ENCODE measurements at places on chromosomes 1 and 21.

GRCh38 chr21:44713130-44713529, 1.8 kb upstream of the TSPEAR start:
- DNase-seq = no peak

GRCh38 chr1:218674280-218674773, 329.2 kb downstream of the TGFB2 start:
- DNase-seq = no peak

DNA sequence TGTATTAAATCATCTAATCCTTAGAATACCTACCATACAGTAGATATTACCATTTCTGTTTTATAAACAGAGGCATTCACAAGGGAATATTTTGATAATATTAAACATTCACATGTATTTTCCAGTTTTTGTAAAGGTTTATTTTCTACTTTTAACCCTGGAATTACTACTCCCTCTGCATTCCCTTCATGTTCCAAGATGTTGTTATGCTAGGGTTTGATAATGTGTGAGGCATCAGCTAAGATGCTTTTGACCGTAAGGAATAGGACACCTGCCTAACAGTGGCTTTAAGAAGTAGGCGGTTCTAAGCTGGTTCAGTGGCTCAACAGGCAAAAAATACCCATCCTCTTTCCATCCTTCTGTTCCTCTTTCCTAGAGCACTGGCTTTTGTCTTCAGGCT, 131.9 kb upstream of the USP24 start:
- DNase-seq = no peak

- peak; percentile 53 for DNase-seq
Measured at GRCh38 chr1:32963746-32964460, 706 bp downstream of the RNF19B start.

DNA sequence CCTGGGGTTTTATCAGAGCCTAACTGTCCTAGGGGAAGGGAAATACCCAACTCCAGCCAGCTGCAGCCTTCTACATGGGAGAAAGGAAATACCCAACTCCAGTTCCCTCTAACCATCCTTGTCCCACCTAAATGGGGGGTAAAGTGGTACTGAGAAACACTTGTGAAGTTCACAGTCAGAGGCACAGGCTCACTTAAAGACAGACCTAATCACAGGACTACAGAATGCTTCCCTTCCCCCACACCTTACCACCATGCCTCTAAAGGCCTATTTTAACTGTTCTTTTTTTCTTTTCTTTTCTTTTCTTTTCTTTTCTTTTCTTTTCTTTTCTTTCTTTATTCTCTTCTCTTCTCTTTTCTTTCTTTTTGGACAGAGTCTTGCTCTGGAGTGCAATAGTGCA, 324.6 kb downstream of the SPATA17 start:
- DNase-seq = no peak

- DNase-seq = no peak
Measured at GRCh38 chr1:65817891-65818290, 25.2 kb downstream of the PDE4B start.

DNA sequence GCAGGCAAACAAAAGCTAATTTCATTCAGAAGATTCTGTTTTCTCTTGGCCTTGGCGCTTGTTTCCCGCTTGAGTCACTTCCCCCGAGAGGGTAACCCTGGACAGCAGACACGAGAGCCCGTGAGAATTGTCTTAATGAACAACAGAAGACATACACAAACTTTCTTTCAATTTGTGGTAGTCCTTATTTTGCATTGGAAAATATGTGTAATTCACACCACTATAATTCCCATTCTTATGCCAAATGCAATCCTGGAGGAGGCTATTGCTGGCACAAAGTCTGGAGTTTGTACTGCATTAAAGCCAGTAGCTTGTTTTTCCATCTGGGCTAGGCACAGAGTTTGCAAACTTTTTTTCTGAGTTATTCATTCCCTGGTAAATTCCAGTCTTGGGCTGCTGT, 109.8 kb upstream of the IVNS1ABP start:
- DNase-seq = no peak

DNA sequence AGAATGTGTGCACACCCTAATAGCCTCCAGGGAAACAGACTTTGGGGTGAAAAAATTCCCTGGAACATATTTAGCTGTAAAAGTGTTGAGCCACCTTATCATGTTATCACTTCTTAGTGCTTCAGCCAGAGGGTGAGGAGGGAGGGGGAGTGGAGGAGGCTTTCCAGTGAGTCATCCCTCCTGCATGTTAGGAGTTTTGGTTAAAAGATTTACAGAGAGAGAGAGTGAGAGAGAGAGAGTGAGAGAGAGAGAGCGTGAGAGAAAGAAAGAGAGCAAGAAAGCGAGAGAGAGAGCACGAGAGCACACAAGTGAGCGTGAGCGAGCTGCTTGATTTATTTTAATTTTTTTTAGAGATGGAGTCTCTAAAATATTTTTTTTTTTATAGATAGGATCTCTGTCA, 13.5 kb upstream of the CACNA1E start:
- no peak for DNase-seq

GRCh38 chr1:23397908-23398307, 26.6 kb downstream of the TCEA3 start:
- DNase-seq = no peak

GRCh38 chr21:31213787-31214186, 130.3 kb downstream of the TIAM1 start:
- no peak for DNase-seq

DNA sequence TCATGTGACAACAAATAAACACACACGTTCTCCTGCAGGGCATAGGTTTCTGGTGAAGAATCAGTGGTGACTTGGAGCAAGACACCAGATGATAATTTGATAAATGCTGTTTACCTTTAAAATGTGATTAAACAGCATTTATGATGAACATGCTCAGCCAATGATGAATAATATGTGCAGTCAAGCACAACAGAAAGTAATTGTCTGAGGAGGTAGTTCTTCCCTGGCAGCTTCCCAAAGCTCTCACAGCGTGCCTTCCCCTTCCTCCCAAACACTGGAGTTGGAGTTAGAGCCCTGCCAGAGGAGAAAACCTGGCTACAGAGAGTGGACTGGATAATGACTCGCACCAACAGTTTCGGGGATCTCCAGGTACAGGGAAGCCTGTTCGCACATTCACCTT, 463.5 kb downstream of the SMYD3 start:
- DNase-seq = no peak

GRCh38 chr1:100622506-100622905, 84.6 kb downstream of the GPR88 start:
- no peak for DNase-seq

GRCh38 chr1:54885807-54886723, 930 bp downstream of the DHCR24 start:
- DNase-seq = no peak

DNA sequence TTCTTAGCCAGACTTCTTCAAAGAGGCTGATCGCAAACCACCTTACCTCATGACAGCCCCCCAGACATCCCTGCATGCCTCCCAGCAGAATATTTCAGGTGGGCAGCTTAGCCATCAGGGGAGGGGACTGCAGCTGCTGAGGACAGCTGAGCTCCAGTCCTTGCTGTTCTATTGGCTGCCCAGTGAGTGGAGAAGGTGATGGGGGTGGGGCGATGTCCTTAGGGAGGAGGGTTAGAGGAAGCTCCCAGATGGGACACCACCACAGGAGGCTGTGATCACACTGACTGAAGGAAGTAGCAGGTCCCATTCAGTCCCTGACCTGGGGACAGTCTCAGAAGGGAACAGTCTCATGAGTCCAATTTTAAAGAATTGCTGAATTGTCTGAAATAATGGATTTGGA, 38.3 kb downstream of the GJA5 start:
- DNase-seq = no peak

DNA sequence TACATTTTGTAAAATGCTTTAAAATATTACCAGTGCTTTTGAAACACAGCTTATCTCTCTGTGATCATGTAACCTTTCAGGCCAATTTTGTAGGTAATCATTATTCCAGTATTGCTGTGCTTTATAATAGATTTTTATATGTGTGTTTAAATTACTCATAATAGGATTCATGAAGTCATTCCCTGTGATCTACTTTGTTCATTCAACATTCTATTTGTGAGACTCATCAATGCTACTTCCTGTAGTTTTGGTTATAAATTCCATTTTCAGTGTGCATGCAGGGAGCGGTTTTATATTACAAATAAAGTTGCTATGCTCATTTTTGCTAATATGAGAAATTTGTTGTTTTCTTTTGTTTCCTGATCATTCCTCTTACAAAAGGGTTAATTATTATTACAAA, 4.1 kb upstream of the OR2M5 start:
- no peak for DNase-seq

DNA sequence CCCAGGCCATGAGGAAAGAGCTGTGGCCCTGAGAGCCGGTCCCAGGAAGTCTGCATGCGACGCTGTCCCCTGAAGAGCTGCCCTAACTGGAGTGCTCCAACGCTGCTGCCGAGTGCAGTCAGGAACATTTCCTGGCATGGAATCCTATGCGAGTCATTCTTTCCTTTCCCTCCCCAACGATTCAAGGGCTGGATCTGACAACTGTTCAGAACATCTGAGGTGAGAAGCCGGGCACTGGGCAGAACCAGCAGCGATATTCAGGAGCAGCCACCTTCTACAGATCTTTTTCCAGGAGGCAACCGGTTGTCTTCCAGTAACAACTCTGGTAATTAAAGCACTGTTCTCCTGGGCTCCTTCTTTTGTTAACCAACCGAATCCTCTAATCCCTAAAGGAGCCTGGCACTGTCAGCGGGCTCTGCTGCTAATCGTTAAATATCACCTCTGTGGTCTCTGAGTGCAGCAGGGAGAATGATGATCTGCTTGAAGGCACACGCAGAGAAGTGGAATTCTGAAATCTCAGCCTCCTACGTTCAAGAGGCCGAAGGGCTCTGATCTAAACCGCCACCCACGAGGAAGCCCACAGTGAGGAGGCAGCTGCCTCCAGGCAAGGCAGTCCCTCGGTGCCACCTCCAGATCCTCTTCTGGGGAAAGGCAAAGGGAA, 55.8 kb downstream of the SLC45A1 start:
- DNase-seq = no peak

GRCh38 chr21:15061747-15062605, 2.8 kb downstream of the NRIP1 start:
- DNase-seq = no peak

DNA sequence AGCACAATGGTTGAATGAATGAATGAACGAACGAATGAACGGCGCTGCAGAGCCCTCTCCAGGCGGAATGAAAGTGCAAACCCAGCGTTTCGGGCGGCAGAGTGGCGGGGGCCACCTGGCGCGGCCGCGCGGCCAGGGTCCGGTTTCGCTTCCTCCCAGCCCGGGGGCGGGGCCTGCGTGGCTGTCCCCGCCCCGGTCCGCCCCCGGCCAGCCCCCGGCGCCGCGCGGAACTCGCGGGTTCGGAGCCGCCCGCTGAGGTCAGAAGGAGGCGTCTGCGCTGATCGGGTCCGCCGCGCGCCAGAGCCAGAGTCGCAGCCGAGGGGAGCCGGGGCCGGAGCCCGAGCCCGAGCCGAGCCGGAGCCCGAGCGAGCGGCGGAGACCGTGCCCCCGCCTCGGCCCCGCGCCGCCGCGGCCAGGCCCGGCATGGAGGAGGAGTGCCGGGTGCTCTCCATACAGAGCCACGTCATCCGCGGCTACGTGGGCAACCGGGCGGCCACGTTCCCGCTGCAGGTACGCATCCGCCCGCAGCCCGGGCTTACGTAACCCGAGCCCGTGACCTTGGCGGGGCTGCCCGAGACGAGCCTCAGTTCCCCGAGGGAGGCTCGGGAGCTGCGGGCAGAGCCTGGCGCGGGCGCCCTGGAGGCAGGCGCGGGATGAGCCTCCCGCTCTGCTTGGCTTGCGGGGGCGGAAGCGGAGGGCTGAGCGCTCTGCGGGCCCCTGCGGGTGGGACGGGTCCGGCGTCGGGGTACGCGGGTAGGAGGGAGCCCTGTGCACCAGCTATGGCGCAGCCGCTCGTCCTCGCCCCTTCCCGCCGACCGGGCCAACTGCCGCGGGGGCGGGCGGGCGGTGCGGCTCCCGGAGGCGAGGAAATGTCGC, at the start of gene PDXK:
PDXK (plus strand) TSS at position 258 of the 876 bp plus-strand sequence; CDS start at position 424, 166 bp downstream.
- DNase-seq = peak; percentile 67

GRCh38 chr1:244211559-244211944, 160.5 kb downstream of the ZBTB18 start:
- DNase-seq = no peak

- no peak for DNase-seq
Measured at GRCh38 chr1:228022571-228023293, 15.9 kb downstream of the WNT3A start.

DNA sequence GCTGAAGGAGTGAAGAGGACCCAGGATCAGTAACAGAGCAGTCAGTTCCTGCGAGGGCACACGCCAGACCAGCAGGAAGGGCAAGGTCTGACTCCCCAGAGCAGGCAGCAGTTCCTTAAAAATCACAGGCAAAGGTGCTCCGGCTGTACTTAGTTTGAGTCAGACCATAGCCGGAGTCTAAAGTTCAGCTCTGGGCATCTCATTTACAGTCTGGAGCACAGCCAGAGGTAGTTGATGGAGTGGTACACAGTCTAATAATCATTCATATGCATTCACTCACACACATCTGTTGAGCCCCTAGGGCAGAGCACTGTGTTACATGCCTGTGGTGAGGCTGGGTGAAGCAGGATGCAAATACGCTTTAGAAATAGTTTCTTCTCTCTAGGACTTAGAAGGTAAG, 7.3 kb upstream of the AMIGO1 start:
- no peak for DNase-seq
